ENCODE measurements at places on chromosomes 5 and 9.

DNA sequence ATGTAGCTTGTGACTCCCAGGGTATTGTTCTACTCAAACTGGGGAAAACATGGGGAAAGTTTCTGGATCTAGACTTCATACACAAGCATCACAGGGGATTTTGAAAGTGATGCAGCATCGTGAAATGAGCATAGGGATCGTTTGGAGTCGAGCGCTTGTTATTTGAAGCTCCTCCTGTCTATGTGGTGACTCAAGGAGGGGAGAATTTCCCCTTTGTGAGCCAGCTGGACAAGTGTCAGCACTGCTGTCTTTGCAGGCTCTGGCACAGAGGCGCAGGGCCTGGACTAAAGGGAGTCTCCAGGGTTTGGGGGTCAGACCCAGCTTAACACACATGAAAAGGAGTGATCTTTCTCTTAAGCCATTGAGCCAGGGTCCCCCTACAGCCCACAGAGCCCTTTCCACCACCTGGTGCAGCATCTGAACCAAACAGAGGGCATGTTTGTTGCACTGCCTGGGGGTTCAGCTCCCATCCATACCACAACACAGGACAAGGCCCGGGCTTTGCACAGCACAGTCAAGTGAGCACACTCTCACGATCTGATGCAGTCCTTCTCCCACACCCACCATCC, 51.0 kb downstream of the IRF1 start:
- DNase-seq: no peak

DNA sequence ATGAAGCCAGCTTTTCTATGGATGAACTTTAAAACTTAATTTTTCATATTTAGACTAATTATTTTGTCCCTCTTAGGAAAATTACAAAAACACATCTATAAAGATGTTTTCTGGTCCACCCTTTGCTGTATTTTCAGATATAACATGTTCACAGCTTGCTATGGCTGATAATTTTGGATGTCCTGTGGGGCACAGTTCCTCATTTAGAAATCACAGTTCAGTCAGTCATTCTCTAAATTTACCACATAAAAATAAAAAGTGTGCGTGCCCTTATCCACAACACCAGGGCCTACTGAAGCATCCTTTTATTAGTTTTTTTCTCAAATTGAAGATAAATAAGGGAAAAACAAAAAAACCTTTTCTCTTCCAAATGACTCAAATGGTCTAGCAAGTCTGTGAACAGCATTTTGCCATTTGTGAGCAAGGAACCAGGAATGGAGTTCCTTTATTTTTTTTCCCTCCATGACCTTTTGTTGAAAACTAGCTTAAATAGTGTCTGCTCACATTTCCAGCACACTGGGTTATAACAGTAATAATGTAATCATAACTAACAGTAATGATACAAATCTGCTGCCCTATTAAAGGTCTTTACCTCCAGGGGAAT, 87.1 kb downstream of the CEMIP2 start:
- no peak for DNase-seq

DNA sequence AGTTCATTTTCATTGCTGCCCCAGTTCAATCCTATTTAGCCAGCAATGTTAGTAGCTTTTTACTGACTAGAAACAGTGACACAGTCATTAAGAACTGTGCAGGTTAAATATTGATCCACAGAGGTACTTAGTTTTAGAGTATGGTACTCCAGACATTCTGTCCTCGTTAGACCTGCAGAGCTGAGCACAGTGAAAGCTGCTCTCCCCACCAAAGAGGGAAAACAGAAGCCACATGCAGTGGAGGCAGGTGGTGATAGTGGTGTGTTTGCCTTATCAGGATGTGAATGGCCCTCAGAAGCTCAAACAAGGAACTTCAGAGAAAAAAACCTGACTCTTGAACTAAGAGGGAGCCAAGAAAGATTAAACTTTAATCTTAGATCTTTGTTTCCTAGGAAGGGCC, 75.5 kb downstream of the UNC13B start:
- no peak for DNase-seq

- no peak for DNase-seq
These were observed 132.7 kb upstream of the APC start for GRCh38 chr5:112604732-112605630.

All from activated T-cell treated with anti-CD3 and anti-CD28 coated beads for 4 hours (primary cell).